H1 (cell line): ENCODE measurements at places on chromosomes 16 and 17.

DNA sequence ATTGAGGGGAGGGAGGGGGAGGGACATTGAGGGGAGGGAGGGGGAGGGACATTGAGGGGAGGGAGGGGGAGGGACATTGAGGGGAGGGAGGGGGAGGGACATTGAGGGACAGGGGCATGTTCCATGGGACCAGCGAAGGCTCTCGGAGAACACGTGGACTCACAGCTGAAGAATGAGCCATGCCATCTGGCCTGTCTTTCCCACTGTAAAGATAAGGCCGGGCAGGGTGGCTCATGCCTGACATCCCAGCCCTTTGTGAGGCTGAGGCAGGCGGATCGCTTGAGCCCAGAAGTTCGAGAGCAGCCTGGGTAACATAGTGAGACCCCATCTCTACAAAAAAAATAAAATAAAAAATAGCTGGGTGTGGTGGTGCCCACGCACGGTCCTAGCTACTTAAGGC, 32.5 kb downstream of the RPH3AL start:
- no peak for DNase-seq

DNA sequence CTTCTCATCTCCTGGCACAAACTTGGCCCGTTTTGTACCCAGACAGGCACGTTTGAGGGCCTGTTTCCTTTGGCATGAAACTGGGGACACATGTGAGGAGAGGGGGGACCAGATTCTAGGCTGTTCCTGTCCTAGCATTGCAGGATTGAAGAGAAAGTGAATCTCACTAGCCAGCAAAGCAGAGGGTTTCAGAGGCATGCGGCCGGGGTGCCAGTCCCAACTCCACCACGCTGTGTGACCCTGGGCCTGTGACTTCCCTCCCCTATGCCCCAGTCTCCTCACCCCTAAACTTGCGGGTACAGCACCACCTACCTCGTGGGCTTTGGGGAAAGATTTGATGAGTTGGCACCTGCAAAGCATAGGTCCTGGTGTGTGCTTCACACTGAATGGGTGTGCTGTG, 53.5 kb upstream of the CIBAR2 start:
- no peak for DNase-seq

DNA sequence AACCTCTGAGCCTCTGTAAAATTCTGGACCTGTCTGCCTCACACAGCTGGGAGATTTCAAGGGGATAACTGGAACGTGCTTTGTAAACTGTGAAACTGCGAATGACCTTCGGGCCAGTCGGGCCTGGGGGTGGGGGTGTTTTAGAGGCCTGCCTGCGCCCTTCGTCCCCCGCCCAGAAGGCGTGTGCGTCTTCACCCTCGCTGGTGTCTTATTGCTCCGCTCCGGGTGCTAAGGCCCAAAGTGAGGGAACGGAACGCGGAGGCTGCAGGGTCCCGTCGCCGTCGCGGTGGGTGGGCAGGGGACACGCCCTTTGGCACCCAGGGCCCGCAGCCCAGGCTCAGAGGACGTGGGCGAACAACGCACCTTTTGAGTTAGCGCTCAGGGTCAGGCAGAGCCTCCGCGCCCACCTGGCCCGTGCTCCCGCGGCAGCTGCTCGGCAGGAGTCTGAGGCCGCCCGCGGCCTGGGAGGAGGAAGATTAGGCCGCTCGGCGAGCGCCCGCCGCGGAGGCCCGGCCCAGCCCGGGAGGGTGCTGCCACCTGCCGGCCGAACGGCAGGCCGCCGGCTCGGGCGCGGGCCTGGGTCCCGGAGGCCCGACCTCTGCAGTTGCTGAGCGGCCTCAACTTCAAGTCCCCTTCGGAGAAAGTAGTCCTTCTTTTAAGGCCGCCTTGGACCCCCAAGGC, 29.7 kb downstream of the DCAKD start:
- peak; percentile 85 for DNase-seq

DNA sequence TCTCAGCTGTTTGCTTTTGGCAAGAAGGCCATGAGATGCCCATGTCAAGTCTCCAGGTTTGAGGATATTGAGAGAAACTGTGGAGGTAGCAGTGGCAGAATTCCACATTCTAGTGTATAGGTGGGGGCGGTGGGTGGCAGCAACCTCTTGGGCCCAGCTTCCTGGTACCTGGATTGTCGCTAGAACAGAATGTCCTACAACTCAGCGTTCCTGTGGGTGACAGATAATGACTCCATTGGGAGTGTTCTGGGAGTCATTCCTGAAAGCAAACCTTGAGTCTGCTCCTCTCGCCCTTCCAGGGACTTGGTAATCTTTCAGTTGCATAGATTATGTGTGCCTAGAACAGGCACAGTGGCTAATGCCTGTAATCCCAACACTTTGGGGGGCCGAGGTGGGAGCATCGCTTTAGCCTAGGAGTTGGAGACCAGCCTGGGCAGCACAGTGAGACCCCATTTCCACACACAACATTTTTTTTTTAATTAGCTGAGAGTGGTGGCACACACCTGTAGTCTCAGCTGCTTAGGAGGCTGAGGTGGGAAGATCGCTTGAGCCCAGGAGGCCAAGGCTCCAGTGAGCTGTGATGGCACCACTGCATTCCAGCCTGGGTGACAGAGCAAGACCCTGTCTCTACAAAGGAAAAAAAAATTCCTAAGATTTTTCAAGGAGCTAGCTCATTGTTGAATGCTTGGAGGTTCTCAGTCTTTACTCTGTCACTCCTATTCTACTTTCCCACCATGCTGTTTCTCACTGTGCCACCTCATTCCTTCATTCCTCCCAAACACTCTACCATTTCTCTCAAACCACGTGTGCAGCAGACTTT, 37.9 kb upstream of the METTL16 start:
- DNase-seq = no peak

DNA sequence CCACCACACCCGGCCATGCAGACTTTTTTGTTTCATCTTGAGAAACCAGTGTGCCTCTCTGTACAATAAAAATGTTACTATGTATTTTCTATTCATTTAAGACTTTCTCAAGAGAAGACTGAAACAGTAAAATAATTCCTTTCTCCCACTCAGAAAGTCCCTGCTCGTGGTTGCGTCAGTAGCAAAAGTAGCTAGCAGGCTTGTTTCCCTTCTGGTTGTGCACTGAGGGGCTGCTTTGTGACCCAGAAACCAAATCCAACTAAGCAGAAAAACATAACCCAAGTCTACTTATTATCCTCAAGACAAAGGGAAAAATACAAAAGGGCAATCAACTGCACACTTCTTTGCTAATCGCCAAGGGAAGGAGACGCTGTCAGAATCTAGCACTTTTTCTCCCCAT, 3.4 kb upstream of the PNPO start:
- DNase-seq = no peak

DNA sequence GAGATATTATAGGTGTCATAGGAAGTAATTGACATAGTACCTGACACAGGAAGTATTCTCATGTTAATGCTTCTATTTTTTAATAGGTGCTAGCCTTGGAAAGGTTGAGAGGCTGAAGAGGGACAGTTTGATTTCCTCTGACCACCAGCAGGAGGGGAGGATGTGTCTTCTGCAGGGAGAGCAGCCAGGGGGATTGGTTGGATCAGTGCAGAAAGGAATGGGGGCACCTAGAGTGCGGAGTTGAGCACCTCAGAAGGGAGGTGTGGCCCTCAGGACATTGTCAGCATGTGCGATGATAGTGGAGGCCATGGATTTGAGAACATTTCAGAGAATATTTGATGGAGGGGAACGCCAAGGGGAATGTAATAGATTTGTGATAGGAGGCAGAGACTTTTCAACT, 23.4 kb downstream of the HAPSTR1 start:
- no peak for DNase-seq

GRCh38 chr16:59067205-59067604, 333.1 kb upstream of the GOT2 start:
- no peak for DNase-seq
